Right lung (tissue), 10 donors: ENCODE measurements at places on chromosomes 12 and 14. TPM values are rescaled to one million over a fixed set of nuclear protein-coding genes. Genes with fewer than 3 reads are reported as not detected.

Gene ADAMTS20
- polyA plus RNA-seq, result 0.22 TPM

Gene ARG2
- 3.4 TPM for polyA plus RNA-seq

Gene NRIP2
- polyA plus RNA-seq, result 5.9 TPM

Gene TSHR
- polyA plus RNA-seq, result 0.30 TPM

Gene ADCY4
- 37.3 TPM for polyA plus RNA-seq

Gene TAS2R14
- 5.9 TPM for polyA plus RNA-seq

Gene KRT8
- 186 TPM for polyA plus RNA-seq

Gene ADAM21
- polyA plus RNA-seq, result 0.96 TPM

Gene CPNE6
- polyA plus RNA-seq, result not detected

Gene C14orf180
- 0.47 TPM for polyA plus RNA-seq

Gene STAC3
- polyA plus RNA-seq, result 4.3 TPM

Gene RCOR1
- 75.7 TPM for polyA plus RNA-seq

Gene CHPT1
- 29.4 TPM for polyA plus RNA-seq

Gene VDR
- 1.3 TPM for polyA plus RNA-seq

Gene CISTR
- not detected for polyA plus RNA-seq

Gene SLC10A1
- polyA plus RNA-seq, result 0.22 TPM

Gene LALBA
- not detected for polyA plus RNA-seq

Gene NOC4L
- 9.6 TPM for polyA plus RNA-seq

Gene MYF5
- 0.12 TPM for polyA plus RNA-seq

Gene CLEC9A
- polyA plus RNA-seq, result 2.5 TPM

Gene PLA2G1B
- polyA plus RNA-seq, result 0.89 TPM

Gene RFLNA
- polyA plus RNA-seq, result 3.0 TPM

Gene PRKCH
- 47.5 TPM for polyA plus RNA-seq

Gene NXPH4
- 0.63 TPM for polyA plus RNA-seq

Gene HSPB8
- polyA plus RNA-seq, result 19.3 TPM

Gene OR6C2
- polyA plus RNA-seq, result not detected

Gene KRT73
- polyA plus RNA-seq, result 0.10 TPM

Gene PTPN6
- 15.1 TPM for polyA plus RNA-seq

Gene POC1B
- polyA plus RNA-seq, result 22.1 TPM

Gene P2RX2
- 4.7 TPM for polyA plus RNA-seq

Gene MMP14
- 203 TPM for polyA plus RNA-seq

Gene SERPINA12
- polyA plus RNA-seq, result not detected

Gene PLEKHD1
- polyA plus RNA-seq, result 0.19 TPM

Gene MANSC4
- polyA plus RNA-seq, result 0.13 TPM

Gene PCED1B
- 0.65 TPM for polyA plus RNA-seq
